ENCODE measurements at places on chromosomes 16 and 17.

DNA sequence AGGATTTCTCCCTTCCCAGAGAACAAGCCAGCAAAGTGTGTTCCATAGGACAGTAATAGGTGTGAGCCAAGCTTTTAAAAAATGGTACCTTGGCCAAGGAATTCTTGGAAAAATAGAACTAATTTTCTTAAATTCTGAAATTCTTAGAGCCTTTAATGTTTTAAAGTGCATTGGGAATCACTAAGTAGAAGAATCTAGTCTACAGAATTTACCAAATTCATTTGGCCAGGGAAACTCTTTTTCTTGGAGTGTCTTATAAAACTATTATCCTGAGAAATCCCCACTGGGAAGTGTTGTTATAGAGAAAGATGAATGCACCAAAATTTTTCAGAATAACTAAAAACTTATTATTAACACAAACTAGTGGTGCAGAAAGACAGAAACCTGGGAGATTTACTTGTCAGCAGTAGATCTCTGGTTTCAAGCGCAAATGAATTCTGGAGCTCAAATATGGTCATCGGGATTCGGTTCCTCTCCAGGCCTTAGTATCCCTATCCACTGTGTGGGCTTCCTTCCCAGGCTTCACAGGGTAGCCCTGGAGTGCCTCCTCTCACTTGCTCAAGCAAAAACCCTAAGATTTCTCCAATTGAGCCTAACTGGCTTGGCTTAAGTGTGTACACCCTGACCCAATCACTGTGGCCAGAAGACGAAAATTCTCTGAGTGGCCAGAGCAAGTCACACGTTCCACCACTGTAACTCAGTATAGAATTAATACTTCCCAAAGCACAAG is 217.8 kb downstream of the CHD9NB start:
- DNase-seq: no peak

- DNase-seq: no peak
Measured at GRCh38 chr17:21201298-21201595, 12.7 kb downstream of the TMEM11 start.

DNA sequence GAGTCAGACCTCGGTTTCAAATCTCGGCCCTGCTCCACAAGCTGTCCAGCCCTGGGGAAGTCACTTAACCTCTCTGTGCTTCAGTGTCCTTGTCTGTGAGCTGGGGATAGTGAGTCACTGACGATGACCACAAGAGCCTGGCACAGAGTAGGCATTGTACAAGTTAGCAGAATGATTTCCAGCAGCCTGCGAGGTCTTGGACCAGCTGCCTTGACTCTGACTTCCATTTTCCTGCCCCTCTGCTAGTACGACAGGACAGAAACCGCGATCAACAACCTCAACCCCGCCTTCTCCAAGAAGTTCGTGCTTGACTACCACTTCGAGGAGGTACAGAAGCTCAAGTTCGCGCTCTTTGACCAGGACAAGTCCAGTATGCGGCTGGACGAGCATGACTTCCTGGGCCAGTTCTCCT is 20.7 kb downstream of the CPNE2 start:
- no peak for DNase-seq

DNA sequence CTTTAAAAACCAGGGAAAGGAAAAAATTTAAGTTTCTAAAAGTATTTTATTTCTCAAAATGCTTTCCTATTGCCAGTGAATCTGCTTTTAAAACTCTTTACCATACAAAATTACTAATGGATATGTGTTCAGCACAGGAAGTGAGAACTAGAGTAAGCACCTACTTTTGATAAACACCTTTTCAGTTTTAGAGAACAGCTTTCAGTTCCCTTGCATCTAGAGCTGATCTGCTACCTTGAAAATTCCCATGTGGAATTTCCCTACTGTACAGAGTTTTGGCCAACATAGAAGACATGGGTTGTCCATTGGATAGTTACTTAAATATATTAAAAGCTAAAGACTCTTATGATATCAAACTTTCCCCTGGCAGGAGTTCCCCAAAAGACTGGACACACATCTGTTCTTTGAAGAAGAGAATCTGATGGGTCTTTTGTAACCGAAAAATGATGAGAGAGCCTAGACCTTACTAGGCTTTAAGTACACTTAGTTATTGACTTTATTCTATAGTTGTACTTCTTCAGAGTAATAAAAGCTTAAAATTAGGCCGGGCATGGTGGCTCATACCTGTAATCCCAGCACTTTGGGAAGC is 112.1 kb upstream of the CNTNAP4 start:
- no peak for DNase-seq

DNA sequence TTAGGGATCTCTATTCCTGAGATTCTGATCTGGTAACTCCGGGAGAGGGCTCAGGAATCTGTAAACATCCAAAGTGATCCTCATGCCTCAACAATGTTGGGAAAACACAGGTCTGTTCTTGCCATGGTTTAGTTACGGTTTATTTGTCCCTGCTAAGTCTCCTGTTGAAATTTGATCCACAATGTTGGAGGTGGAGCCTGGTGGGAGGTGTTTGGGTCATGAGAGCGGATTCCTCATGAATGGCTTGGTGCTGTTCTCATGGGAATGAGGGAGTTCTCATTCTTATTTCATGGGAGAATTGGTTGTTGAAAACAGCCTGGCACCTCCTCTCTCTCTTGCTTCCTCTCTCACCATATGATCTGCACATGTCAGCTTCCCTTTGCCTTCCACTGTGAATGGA is 608.6 kb upstream of the GOT2 start:
- no peak for DNase-seq
